ENCODE measurements at places on chromosomes 2 and 18.

- DNase-seq: no peak
Measured at GRCh38 chr18:13587477-13587876, 138.9 kb downstream of the FAM210A start.

DNA sequence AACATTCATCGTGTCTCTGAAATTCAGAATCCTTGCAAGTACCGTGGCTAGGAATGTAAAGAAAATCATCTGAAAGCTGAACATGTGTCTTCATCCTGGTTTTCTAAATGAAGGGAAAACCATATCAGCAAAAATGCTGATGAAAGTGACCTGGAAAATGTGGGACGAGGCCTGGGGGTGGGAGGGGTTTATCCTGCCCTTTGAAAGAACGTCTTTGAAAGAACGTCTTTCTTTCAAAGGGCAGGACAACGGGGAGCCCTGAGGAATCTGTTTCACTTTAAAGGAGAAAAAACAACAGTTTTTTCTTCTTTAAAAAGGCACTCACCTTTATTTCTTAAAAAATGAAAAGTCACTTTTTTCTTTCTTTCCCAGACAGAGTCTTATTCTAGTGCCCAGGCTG, 185.2 kb downstream of the ALPK2 start:
- DNase-seq: peak; percentile 67

- no peak for DNase-seq
Measured at GRCh38 chr2:138718405-138718804, 61.8 kb downstream of the NXPH2 start.

GRCh38 chr2:173658946-173659371, 304.3 kb downstream of the CDCA7 start:
- no peak for DNase-seq

DNA sequence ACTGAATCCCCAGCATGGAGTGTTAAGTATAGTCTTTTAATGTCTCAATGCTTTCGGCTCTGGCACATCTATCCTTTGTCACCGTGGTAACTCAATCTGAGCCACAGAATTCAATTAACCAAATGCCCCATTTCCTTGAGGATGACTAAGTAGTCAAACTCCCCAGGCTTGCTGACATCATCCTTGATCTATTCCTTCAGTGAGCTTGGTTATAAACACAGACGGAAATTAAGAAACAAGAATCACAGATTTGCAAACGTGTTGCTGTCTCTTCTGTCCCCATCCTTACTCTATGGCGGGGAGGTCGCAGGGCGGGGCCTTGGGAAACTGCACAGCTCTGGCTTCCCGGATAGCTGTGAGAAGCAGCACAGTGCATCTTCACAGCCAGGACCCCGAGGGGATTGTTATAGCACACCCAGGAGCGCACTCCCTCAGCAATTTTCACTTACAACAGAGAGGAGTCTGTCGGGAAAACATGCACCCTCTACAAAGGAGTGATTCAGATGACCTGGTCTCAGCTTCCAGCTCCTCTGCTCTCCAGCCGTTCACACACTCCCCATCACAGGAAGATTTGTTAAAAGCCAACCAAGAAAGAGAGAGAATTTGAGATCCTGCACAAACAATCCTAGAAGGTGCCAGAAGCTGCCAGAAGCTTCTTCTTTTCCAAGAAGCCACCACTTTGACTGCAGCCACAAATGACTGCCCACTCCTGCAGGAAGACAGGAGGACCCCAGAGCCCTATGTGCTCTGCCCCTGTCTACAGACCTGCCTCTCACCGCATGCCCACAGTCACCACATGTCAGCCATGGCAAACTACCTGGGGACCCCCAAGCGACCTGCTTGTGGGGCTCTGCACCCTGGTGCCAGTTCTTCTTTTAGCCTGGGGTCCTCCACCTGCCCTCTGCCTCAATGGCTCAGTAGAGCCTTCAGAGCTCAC, 44.9 kb upstream of the YWHAQ start:
- DNase-seq: peak; percentile 64

GRCh38 chr2:69577467-69578197, 65.9 kb downstream of the AAK1 start:
- no peak for DNase-seq

GRCh38 chr2:88606371-88607030, 20.8 kb downstream of the EIF2AK3 start:
- no peak for DNase-seq

DNA sequence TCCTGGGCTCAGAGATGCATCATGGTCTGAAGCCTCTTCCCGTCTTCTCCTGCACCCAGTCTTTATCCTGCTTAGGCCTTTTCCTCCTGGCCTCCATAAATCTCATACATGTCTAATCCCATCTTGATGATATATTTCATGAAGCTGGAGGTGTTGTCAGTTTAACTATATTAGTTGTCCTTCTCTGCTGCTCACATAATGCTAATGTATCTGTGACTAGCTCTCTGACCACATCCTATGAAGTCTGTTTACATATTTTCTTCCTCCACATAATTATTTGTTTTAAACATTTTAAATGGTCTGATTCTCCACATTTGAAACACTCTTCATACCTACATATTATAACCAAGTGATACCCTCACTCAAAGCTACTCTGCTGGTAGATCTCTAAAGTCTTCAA, 315.2 kb upstream of the RND3 start:
- DNase-seq: no peak

DNA sequence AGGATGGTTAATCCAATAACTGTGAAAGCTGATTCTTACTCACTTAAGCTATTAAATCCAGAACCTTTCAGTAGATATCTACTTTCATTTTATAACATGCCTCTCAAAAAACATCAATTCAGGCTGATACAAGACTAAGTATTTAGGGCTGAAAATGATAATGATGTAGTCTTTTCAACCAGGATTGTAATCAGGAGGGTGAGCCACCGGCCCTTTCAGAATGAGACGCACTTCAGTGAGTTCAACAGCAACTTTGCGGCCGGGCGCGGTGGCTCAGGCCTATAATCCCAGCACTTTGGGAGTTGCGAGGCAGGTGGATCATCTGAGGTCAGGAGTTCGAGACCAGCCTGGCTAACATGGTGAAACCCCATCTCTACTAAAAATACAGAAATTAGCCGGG, 30.4 kb downstream of the RBMS1 start:
- no peak for DNase-seq

- no peak for DNase-seq
Measured at GRCh38 chr18:48775372-48776155, 175.2 kb downstream of the SMAD7 start.

- DNase-seq: peak; percentile 68
Measured at GRCh38 chr2:26740890-26741302, 23.2 kb upstream of the SLC35F6 start.

Data from H7 (cell line).